IPS DF 6.9 (cell line): ENCODE measurements at places on chromosomes 1 and 21.

GRCh38 chr1:109712321-109712864, 342 bp downstream of the GSTM5 start:
- H3K36me3 ChIP-seq = no peaks in the 10 kb centered on the region
- no peaks in the 10 kb centered on the region for H3K4me1 ChIP-seq
- no peak overlapping the region for H3K27ac ChIP-seq
- no peak for DNase-seq
- H3K27me3 ChIP-seq = no peaks in the 10 kb centered on the region
- no peak overlapping the region for H3K4me3 ChIP-seq

- H3K4me3 ChIP-seq = no peak overlapping the region
- no peaks in the 10 kb centered on the region for H3K36me3 ChIP-seq
- H3K4me1 ChIP-seq = no peaks in the 10 kb centered on the region
- no peak overlapping the region for H3K27ac ChIP-seq
- DNase-seq = no peak
- H3K27me3 ChIP-seq = no peaks in the 10 kb centered on the region
Observed at GRCh38 chr1:11893907-11894251, 32.3 kb downstream of the KIAA2013 start.

DNA sequence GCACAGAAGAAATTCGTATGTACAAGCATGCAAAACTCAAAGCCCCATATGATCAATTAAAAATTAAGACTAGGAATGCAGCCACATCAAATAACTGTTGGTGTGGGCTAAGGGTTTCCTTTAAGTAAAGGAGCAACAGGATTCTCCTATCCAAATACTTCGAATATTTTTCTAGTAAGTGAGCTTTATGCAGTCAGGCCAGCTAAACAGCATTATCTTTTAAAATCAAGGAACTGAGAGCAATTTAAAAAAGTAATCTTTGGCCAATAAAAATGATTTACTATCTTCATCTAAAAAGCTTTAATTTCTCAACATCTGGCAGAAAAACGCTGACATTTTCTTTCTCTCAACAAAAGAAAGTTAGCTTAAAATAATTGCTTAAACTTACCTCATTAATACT, 19.8 kb downstream of the CNN3 start:
- no peak overlapping the region for H3K4me3 ChIP-seq
- H3K27ac ChIP-seq = no peak overlapping the region
- peaks cover 6% of the 10 kb centered on the region; the same call in 1 of the 2 replicates for H3K4me1 ChIP-seq
- DNase-seq = no peak

DNA sequence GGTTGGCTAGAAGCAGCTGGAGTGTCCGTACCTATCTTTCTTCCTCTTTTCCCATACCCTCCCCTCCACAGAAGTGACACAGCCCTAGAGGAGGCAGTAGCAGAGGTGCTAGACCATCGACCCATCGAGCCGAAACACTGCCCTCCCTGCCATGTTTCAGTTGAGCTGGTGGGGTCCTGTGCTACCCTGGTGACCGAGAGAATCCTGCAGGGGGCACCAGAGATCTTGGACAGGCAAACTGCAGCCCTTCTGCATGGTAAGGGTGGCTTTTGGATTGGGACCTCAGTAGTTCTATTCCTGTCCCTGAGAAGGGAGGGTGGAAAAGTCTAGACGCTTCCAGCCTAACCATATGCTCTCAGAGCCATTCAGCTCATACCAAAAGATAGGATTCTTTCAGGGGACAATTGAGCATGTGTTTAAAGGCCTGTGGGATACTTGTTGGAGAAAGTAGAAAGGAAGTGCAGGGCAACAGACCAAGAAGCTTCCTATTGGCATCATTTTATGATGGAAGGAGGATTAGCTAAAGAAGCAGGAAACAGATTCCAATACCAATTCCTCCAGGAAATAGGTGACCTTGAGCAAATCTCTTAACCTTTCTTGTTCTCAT, 11.7 kb upstream of the BNIPL start:
- no peak overlapping the region for H3K27ac ChIP-seq
- no peaks in the 10 kb centered on the region for H3K4me1 ChIP-seq
- H3K4me3 ChIP-seq = no peak overlapping the region
- H3K27me3 ChIP-seq = no peaks in the 10 kb centered on the region
- H3K36me3 ChIP-seq = peaks cover 11% of the 10 kb centered on the region; the same call in 1 of the 2 replicates
- DNase-seq = peak; percentile 87

- no peak overlapping the region for H3K4me3 ChIP-seq
- no peaks in the 10 kb centered on the region for H3K4me1 ChIP-seq
- H3K36me3 ChIP-seq = no peaks in the 10 kb centered on the region; the same call in 1 of the 2 replicates
- no peak overlapping the region for H3K27ac ChIP-seq
- H3K27me3 ChIP-seq = no peaks in the 10 kb centered on the region
Observed at GRCh38 chr1:20417581-20417980, 68.4 kb downstream of the CAMK2N1 start.

- H3K4me1 ChIP-seq = peaks cover 4% of the 10 kb centered on the region
- no peaks in the 10 kb centered on the region for H3K36me3 ChIP-seq
- H3K27me3 ChIP-seq = no peaks in the 10 kb centered on the region
- H3K27ac ChIP-seq = no peak overlapping the region
- no peak for DNase-seq
Observed at GRCh38 chr21:41581592-41582228, 73.8 kb upstream of the TMPRSS2 start.

DNA sequence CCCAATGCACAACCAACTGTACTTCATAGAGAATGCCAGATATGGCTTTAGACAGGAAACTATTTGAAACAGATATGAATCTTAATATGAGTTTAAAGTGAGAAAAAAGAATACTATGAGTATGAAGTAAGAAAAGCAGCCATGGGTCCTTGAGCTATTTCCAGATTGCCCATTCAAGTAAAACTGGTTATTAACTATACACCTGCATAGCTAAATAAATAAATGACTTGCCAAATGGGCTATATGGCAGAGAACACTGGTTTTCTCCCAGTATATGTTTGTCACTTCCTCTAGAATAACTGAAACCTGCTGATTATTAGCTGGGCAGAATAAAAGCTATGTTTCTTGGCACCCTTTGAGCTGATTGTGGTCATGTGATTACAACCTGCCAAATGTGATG, 17.0 kb upstream of the CD1C start:
- H3K4me1 ChIP-seq = no peaks in the 10 kb centered on the region
- H3K4me3 ChIP-seq = no peak overlapping the region
- no peaks in the 10 kb centered on the region for H3K36me3 ChIP-seq
- no peak overlapping the region for H3K27ac ChIP-seq
- no peaks in the 10 kb centered on the region for H3K27me3 ChIP-seq

DNA sequence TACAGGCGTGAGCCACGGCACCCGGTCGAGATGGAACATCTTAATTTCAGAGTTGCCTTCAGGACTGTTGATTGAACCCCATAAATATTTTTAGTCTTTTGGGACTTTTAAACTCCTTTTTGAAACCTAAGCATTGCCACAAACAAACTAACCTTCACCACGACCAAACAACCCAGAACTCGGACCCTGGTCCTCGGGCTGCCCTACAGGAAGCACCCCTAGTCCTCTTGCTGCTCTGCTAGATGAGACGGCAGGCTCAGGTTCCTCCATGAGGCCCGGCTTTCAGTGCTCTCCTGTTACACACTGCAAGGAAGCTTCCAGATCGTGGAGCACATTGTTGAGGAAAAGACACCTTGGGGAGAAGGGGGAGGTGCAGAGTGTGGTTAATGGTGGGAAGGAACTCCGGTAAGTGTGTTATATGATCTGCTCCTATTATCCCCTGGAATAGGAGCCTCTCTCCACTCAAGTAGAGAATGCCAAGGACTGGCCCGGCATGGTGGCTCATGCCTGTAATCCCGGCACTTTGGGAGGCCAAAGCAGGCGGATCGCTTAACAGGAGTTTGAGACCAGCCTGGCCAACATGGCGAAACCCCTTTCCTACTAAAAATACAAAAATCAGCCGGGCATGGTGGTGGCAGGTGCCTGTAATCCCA, 5.7 kb downstream of the EPHX1 start:
- no peak overlapping the region for H3K27ac ChIP-seq
- DNase-seq = no peak
- H3K36me3 ChIP-seq = no peaks in the 10 kb centered on the region
- H3K4me1 ChIP-seq = peaks cover 16% of the 10 kb centered on the region

DNA sequence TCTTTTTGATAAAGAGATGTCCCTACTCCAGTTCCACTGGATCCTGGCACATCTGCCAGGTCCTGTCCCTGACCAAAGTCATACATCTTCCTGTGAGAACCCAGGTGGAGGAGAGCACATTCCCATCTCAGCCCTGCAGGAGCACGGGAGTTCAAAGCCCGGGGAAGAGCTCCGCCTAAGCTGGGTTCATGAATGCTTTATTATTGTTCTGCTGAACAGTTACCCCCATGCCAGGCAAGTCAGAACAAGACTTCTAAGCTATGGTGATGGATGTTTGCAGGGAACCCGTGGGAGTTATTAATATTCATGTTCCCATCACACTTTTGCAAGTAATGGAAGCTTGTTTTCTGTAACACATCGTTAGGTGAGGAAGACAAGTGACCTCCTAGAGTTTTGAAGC, 62.9 kb downstream of the SEC16B start:
- H3K27me3 ChIP-seq = no peaks in the 10 kb centered on the region
- DNase-seq = no peak
- no peak overlapping the region for H3K27ac ChIP-seq
- H3K4me3 ChIP-seq = no peak overlapping the region
- no peaks in the 10 kb centered on the region for H3K36me3 ChIP-seq
- H3K4me1 ChIP-seq = no peaks in the 10 kb centered on the region

DNA sequence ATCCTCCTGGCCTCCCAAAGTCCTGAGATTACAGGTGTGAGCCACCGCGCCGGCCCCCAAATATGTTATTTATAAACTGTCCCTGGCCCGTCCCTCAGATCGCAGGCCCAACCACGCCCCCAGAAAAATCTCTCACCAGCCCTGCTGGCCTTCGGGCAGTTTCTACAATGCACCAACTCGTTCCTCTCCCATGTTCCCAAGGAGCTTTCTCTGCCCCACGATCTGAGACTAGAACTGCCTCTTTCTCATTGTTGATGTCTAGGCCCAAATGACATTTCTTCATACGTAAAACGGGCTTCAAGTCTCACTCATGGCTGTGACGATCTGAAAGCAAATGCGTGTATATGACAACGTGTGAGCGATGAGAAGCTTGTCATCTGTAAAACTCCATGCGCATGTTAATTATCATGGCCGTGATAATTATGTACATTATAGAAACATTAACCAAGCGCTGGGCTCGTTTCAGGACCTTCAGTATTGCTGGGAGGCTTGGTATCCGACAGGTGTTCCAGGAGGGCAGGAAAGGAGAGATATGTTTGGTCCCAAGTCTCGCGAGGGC, 748 bp upstream of the NIPAL3 start:
- no peak overlapping the region for H3K27ac ChIP-seq
- H3K36me3 ChIP-seq = peaks cover 3% of the 10 kb centered on the region; the same call in 1 of the 2 replicates
- no peak overlapping the region for H3K4me3 ChIP-seq
- DNase-seq = no peak
- no peaks in the 10 kb centered on the region for H3K4me1 ChIP-seq

GRCh38 chr1:94708811-94709210, 111.3 kb upstream of the SLC44A3 start:
- H3K36me3 ChIP-seq = no peaks in the 10 kb centered on the region
- no peaks in the 10 kb centered on the region for H3K4me1 ChIP-seq
- H3K27me3 ChIP-seq = no peaks in the 10 kb centered on the region
- no peak for DNase-seq

DNA sequence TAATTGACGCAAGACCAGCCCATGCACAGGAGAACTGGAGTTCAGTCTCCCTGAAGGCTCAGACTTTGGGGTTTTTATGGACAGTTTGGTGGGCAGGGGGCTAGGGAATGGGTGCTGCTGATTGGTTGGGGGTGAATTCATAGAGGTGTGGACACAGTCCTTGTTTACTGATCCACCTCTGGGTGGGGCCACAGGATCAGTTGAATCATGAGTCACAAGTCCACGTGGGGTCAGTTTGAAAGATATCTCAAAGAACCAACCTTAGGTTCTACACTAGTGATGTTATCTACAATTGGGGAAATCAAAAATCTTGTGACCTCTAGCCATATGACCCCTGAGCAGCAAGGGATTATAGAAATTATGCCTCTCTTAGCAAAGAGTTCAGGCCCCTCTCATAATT, 127.9 kb upstream of the L1TD1 start:
- DNase-seq = no peak
- H3K27me3 ChIP-seq = no peaks in the 10 kb centered on the region
- H3K27ac ChIP-seq = no peak overlapping the region
- no peaks in the 10 kb centered on the region for H3K4me1 ChIP-seq

DNA sequence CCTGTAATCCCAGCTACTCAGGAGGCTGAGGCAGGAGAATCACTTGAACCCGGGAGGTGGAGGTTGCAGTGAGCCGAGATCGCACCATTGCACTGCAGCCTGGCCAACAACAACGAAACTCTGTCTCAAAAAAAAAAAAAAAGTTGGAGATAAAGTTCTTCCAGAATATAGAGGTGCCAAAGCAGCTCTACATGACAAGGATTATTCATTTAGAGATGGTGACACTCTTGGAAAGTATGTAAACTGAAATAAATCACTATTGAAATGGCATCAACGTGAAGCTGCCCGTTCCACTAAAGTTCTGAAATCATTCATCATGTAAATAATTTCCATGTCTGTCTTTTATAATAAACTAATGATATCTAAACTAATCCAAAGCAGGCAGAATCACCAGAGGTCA, 14.9 kb downstream of the EIF4G3 start:
- no peak overlapping the region for H3K27ac ChIP-seq
- DNase-seq = no peak
- H3K36me3 ChIP-seq = no peaks in the 10 kb centered on the region
- no peak overlapping the region for H3K4me3 ChIP-seq
- no peaks in the 10 kb centered on the region for H3K4me1 ChIP-seq

- no peaks in the 10 kb centered on the region for H3K4me1 ChIP-seq
- no peak for DNase-seq
- no peaks in the 10 kb centered on the region for H3K27me3 ChIP-seq
Observed at GRCh38 chr1:192729500-192729899, 79.3 kb upstream of the RGS2 start.

DNA sequence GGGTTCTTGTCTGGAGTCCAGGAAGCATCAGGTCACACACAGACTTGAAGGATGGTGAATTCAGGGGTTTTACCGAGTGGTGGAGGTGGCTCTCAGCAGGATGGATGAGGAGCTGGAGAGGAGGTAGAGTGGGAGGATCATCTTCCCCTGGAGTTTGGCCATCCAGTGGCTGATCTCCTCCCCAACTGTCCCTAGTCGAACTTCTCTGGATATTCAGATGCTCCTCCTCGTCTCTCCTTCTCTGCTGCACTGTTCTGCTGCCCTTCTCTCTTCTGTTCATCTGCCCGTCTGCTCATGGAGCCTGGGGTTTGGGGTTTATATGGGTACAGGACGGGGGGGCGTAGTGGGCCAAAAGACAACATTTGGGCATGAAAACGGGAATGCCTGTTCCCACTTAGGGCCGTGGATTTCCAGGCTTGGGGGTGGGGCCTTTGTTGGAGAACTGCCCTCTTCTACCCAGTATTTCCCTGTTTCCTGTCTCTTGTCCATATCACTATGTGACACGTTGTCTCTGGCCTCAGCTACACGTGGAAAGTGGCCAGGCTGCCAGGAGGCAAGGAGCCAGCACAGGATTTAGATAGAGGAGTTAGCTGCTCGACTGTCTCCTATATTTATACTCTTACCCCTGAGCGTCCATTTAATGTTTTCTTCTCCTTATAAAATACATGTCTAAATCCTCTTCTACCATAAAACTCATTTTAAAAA, 76.7 kb downstream of the SIPA1L2 start:
- DNase-seq = no peak
- no peak overlapping the region for H3K27ac ChIP-seq
- H3K4me3 ChIP-seq = no peak overlapping the region
- peaks cover 11% of the 10 kb centered on the region for H3K4me1 ChIP-seq
- no peaks in the 10 kb centered on the region for H3K36me3 ChIP-seq
